ENCODE measurements at places on chromosomes 1 and 21. TPM values are rescaled to one million over a fixed set of nuclear protein-coding genes. Genes with fewer than 3 reads are reported as not detected.

KIAA1614 gene
- 12.3 TPM for total RNA-seq

IPO13 gene
- total RNA-seq, result 33.8 TPM

ADORA3 gene
- total RNA-seq, result 10.8 TPM

UBL4B gene
- total RNA-seq, result not detected

- H3K27me3 ChIP-seq, result no peaks in the 10 kb centered on the region
- DNase-seq, result no peak
- H3K4me1 ChIP-seq, result no peaks in the 10 kb centered on the region
- H3K27ac ChIP-seq, result no peak overlapping the region
Observed at GRCh38 chr1:83796409-83796808, 202.5 kb downstream of the TTLL7 start.

GRCh38 chr1:39214998-39215873, 10.7 kb downstream of the MACF1 start:
- H3K4me1 ChIP-seq, result peaks cover 33% of the 10 kb centered on the region
- H3K27ac ChIP-seq, result peak overlapping the region; percentile 32
- no peaks in the 10 kb centered on the region for H3K36me3 ChIP-seq
- no peaks in the 10 kb centered on the region for H3K27me3 ChIP-seq

DNA sequence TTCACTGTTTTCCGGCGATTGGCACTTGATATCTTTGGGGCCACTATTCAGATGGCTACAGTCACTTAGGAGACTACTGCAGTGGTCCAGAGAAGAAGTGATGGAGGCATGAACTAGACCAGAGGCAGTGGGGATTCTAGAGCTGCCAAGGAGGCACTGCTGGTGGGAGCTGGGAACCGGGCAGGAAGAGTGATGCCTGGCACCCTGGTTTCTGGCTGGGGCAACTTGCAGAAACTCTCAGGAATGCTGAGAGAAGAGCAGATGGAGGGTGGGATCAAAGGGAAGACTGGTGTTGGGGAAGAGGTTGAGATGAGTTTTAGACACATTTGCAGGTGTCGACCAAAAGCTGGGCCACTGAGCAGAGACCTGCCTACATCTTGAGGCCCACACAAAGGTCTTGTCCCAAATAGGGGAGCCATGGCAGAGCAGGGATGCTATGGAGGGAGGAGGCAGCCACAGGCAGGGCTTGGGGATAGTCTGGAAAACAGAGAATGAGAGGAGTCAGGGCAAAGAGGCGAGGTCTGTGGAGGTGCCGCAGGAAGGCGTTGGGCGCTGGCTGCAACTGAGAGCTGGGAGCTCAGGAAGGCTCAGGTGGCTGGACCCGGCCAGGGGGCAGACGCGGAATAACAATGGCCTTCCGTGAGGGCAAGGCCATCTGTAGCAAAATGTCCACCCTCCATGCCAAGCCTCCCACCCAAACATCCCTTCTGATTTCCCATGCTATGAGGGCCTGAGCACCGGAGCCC, 118.9 kb downstream of the TOMM20 start:
- no peak overlapping the region for H3K27ac ChIP-seq
- peaks cover 7% of the 10 kb centered on the region for H3K4me1 ChIP-seq
- H3K36me3 ChIP-seq, result no peaks in the 10 kb centered on the region
- H3K27me3 ChIP-seq, result no peaks in the 10 kb centered on the region
- DNase-seq, result no peak
- no peak overlapping the region for H3K4me3 ChIP-seq

DNA sequence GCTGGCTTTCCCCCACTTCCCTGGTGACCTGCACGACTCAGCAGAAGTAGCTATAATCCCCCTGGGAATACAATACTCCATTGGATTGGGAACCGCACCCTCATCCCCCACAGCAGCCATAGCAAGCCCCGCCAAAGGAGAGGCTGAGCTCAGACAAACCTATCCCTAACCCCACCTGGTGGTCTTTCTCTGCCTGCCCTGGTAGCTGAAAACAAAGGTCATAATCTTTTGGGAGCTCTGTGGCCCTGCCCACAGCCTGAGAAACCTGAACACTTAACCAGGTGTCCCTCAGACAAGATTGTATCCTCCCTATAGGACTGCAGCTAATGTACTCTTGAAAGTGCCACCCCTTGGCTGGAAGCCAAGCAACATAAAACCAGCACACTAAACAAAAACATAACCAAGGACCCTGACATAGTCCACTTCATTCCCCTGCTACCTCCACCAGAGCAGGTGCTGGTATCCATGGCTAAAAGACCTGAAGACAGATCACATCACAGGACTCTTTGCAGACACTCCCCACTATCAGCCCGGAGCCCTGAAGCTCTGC, 71.6 kb upstream of the RUNX1 start:
- no peaks in the 10 kb centered on the region for H3K36me3 ChIP-seq
- no peaks in the 10 kb centered on the region for H3K27me3 ChIP-seq
- H3K4me1 ChIP-seq, result no peaks in the 10 kb centered on the region
- no peak overlapping the region for H3K4me3 ChIP-seq
- H3K27ac ChIP-seq, result no peak overlapping the region
- DNase-seq, result peak; percentile 40

DNA sequence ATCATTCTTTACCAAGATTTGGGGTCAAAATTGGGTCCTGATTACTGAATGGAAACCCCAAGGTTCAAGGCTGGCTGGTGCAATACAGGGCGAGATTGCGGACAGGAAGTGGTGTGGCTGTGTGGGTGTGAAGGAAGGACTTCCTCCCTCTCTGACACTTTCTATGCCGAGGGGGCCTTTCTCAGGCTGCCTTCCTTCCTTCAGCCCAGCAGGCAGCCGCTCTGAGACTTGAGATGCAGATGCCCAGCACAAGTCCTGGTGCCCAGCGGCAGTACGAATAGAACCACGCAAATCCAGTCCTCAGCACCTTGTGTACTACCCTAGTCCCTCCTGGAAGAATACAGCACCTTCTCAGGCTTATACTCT, 16.3 kb downstream of the BATF3 start:
- H3K36me3 ChIP-seq, result no peaks in the 10 kb centered on the region
- H3K4me3 ChIP-seq, result no peak overlapping the region
- no peak for DNase-seq
- no peaks in the 10 kb centered on the region for H3K4me1 ChIP-seq
- H3K27me3 ChIP-seq, result no peaks in the 10 kb centered on the region

DNA sequence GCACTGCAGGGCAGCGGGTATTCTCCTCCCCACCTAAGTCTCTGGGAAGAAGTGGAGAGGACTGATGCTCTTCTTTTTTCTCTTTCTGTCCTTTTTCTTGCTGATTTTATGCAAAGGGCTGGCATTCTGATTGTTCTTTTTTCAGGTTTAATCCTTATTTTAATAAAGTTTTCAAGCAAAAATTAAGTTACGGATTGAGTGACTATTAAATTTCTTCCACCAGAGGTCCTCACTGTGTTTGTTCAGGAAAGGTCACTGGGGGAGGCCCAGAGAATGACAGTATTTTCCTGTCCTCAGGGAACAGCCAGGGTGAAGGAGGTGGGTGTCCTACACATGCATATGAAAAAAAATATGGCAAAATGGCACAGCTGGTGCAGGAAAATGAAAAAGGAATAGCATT, 4.4 kb upstream of the ELF3 start:
- H3K4me3 ChIP-seq, result no peak overlapping the region
- H3K36me3 ChIP-seq, result peaks cover 7% of the 10 kb centered on the region
- H3K4me1 ChIP-seq, result peaks cover 5% of the 10 kb centered on the region
- no peaks in the 10 kb centered on the region for H3K27me3 ChIP-seq

All from kidney (tissue), 22 donors.